Globus pallidus (tissue), 1 donor: ENCODE measurements at places on chromosomes 6 and 20.

GRCh38 chr6:100182313-100182712, 188.3 kb upstream of the MCHR2 start:
- DNase-seq, result no peak

DNA sequence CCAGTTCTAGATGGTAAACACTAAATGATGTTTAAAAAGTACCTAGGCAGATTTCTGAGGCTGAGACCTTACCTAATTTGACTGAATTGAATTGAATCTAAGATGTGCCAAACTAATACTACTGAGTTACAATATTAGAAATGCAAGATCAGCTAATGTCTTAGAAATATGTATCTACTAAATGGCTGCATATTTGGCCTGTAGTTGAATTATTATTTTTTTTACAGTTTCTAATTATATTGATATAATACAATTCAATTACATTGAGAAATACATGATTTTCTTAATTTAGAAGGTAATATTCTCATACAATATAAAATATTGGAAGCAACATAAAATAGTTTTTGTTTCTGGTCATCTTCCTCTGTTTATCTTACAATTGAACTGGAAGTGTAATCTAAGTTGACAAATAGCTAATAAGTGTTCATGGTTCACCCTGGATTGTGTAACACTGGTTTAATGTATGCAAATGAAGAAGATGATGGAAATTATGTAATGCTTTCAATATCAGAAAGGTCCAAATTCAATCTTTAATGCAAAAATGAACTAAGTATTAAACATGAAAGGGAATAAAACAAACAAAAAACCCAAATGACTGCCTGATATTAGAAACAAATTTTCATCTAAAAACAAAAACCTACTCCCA, 2.9 kb downstream of the MAP3K7 start:
- no peak for DNase-seq

GRCh38 chr6:36127462-36128016, 2.8 kb upstream of the MAPK13 start:
- DNase-seq, result no peak

GRCh38 chr20:36865076-36865860, 10.7 kb upstream of the TLDC2 start:
- DNase-seq, result no peak

DNA sequence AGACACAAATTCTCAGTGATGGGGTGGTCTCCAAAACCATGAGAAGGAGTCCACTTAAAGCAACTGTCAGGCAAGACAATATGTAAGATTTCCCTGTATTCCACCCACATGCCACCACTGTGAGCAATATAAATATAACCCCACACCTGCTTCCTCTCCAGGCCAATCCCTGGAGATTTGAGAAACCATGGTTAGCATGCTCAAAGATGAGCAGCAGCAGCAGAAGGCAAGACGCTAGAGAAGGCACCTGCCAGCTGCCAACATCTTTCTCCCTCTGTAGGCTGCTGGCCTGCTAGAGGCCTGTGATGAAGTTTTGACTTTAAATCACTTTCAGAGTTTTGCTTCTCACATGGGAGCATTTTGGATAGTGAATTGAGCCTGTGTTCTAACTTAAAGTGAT, 7.9 kb upstream of the SOD2 start:
- no peak for DNase-seq

DNA sequence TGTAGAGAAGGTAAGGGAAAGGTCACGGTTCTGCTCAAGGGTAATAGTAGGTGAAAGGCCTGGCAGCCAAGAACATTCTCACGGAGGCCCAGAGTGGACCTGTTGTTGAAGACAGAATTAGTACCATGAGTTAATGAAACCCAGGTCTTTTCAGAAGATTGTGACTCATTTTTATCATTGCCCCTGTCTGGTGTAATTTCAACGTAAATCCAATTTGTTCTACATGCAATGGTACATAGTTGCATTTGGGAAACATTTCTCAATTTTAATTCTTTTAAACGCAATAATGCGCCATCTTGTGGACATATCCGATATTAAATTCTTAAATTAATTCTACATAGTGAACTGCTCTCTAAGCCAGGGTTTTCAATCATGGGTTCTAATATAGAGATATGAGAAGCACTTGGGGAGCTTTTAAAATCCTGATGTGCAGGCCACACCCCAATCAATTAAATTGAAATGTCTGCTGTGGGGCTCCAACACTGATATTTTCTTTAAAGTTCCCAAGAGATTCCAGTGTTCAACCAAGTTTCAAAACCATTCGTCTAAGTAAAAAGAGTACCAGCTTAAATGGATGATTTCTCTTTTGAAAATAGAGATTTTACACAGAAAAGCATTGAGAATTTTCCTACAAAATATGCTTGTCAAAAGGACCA, 257.4 kb downstream of the PLCB1 start:
- peak; percentile 51 for DNase-seq

GRCh38 chr20:21586682-21587081, 72.8 kb upstream of the NKX2-2 start:
- DNase-seq, result no peak

DNA sequence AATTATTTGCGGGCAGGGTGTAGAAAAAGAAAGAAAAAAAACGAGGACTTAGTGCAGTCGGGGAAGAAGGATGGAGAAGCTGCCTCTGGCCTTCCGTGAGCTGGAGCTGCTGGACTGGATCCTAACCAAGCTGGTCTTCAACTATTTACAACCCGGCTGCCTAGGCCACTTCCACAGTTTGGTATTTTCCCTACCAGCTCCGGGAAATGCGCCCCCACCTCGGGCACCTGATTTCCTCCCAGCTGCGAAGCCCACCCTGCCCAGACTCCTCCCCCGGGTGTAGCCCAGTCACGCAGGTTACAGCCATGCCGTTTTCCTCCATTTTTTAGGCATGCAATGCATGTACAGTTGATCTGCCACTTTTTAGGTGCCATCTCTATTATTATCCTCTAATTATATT, 21.2 kb downstream of the THEMIS start:
- DNase-seq, result no peak

GRCh38 chr6:56520218-56520617, 122.5 kb downstream of the DST start:
- DNase-seq, result no peak

- DNase-seq, result no peak
Observed at GRCh38 chr20:18101125-18101810, 36.4 kb upstream of the KAT14 start.

GRCh38 chr6:56241124-56241802, 6.1 kb downstream of the COL21A1 start:
- DNase-seq, result no peak

DNA sequence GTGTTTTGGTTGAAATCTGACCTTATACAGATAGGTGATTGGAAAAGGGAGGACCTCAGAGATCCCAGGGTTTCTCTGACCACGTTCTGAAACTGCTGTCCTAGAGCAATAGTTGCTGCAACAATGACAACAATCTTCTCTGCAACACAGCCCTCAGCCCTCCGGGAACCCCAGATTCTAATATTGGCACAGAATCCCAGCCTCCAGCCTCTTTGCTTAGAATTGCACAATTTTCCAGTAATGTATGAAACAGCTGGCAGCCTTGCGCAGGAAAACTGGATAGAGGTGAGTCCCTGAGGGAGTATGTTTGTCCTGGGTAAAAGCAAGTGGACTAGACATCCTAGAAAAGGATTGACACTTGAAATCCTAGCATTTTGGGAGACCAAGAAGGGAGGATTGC, 30.4 kb upstream of the PNRC1 start:
- no peak for DNase-seq

- no peak for DNase-seq
Observed at GRCh38 chr6:126967296-126968005, 151.0 kb upstream of the RSPO3 start.

DNA sequence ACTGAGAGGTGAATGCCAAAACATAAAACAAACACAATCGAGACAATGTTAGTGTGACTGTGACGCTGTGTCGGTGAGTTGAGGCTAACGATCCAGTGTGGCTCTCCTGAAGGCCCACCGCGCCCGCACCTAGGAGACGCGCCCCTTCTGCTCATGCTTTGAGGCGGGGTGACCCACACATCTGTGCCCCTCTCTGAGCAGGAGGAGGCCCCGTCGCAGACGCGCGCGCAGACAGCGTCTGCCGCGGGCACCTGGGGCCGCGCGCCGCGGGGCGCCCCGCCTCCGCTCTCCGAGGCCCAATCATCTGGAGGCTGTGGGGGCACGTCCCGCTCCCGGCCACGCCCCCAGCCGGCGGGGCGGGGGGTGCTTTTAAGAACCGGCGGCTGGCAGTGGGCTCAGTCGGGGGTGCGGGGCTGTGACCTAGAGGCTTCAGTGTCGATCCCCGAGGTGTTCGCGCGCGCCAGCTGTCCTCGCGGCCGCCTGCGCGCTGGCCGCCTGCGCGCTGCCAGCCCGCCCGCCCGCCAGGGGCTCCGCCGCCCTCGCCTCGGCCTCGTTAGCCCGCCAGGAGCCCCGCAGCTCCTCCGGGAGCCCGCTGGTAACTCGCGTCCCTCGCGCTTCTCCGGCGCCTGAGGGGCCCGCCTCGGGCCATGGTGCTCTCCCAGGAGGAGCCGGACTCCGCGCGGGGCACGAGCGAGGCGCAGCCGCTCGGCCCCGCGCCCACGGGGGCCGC, at the start of gene SLC16A10:
TSS of gene SLC16A10 (plus strand) at position 398 of the 730 bp plus-strand sequence. CDS start at position 648, 250 bp downstream.
- DNase-seq, result peak; percentile 28

GRCh38 chr6:150685860-150686259, 86.2 kb downstream of the PLEKHG1 start:
- DNase-seq, result no peak

DNA sequence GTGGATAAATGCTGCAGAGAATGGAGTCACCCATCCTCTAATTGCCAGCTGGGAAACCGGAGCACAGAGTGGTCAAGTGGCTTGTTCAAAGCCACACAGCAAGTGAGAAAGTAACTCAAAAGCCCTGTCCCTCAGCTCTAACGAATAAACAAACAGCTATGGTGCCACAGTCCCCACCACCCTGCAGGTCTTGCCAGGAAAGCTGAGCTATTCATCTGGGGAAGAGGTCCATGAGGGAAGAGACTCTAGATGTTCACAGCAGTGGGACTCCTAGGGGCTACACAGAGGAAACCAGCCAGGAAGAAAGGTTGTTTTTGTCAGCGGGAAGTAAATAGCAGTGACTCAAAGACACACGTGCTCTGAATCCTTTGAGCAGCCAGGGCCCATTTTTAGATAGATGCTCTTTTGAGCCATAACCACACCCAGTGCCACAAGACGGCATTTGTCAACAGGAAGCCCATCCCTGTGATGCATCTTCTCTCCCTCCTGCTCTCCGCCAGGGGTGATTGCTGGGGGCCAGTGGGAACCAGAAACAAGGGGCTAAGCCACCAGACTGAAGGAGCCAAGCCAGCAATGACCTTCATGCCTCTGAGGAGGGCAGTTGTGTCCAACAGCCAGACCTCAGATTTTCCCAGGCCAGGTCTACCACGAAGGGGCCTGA, 32.4 kb upstream of the TCP11 start:
- DNase-seq, result no peak

GRCh38 chr20:20782231-20782630, 69.8 kb upstream of the RALGAPA2 start:
- peak; percentile 27 for DNase-seq

- DNase-seq, result no peak
Observed at GRCh38 chr20:38728911-38729642, 4.8 kb downstream of the SLC32A1 start.

- no peak for DNase-seq
Observed at GRCh38 chr20:57902473-57902872, 192.7 kb upstream of the PMEPA1 start.

GRCh38 chr6:24951811-24952299, 16.1 kb upstream of the RIPOR2 start:
- no peak for DNase-seq

GRCh38 chr6:73879501-73880293, 183.7 kb downstream of the CD109 start:
- no peak for DNase-seq

DNA sequence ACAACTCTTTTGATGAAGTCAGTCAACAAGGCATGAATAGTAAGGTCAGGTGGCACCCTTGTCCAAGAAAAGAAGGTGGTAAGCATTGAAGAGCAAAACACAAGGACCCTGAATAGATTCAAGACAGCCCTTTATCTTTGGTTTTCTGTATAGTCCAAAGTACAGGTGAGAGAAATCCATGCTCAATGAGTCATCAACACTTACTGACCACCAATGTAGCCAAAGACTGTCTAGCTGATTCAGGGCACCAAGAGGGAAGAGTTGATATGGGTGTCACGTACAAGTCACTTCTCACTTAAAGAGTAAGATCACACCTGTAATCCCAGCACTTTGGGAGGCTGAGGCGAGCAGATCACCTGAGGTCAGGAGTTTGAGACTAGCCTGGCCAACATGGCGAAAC, 528.3 kb downstream of the CD83 start:
- DNase-seq, result no peak

DNA sequence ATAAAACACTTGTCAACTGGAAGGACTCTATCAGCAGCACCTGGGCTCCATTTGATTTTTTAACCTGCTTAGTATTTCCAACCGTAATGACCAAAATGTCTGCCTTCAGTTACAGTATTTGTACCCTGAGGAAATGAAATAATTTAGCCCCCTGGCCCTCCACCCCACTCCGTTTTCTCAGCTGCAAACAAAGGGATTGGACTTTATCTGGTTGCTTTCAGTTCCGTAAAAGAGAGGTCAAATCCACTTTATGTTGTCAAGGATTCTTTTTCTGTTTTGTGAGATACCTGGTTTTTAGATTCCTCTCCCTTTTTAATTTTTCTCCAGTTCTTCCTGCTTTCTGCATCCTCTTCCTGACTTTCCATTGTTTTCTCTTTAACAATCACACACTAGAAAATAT, 64.4 kb upstream of the BMP2 start:
- DNase-seq, result no peak

- DNase-seq, result no peak
Observed at GRCh38 chr6:150410399-150410798, 41.6 kb downstream of the IYD start.

GRCh38 chr6:44111434-44112417, 15.5 kb downstream of the MRPL14 start:
- DNase-seq, result no peak

GRCh38 chr20:44684047-44684967, 30.9 kb upstream of the CCN5 start:
- no peak for DNase-seq

DNA sequence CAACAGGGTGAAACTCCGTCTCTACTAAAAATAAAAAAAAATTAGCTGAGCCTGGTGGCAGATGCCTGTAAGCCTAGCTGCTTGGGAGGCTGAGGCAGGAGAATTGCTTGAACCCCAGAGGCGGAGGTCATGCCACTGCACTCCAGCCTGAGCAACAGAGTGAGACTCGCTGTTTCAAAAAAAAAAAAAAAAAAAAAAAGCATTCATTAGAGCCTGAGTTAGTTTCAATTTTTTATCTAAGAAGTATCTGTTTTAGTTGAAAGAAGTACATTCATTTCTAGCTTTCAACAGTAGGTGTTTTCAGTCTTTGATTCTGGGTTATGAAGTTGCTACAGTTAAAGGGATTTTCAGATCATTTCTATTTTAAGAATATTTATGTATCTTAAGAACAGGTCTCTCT, 42.2 kb downstream of the ZNF292 start:
- DNase-seq, result no peak

- DNase-seq, result no peak
Observed at GRCh38 chr6:167684276-167685104, 142.2 kb upstream of the AFDN start.
